ENCODE measurements at places on chromosomes 2 and 18.
A peak's percentile ranks its signal among the peaks of the same experiment; 100 is the strongest.

- DNase-seq = no peak
These were observed 684.6 kb upstream of the FANCL start for GRCh38 chr2:58925676-58926081.

GRCh38 chr2:17762451-17762850, 8.5 kb downstream of the GEN1 start:
- no peak for DNase-seq

GRCh38 chr18:78454221-78454620, 525.4 kb upstream of the SALL3 start:
- DNase-seq = no peak

GRCh38 chr2:19865151-19865550, 36.6 kb downstream of the TTC32 start:
- DNase-seq = no peak

DNA sequence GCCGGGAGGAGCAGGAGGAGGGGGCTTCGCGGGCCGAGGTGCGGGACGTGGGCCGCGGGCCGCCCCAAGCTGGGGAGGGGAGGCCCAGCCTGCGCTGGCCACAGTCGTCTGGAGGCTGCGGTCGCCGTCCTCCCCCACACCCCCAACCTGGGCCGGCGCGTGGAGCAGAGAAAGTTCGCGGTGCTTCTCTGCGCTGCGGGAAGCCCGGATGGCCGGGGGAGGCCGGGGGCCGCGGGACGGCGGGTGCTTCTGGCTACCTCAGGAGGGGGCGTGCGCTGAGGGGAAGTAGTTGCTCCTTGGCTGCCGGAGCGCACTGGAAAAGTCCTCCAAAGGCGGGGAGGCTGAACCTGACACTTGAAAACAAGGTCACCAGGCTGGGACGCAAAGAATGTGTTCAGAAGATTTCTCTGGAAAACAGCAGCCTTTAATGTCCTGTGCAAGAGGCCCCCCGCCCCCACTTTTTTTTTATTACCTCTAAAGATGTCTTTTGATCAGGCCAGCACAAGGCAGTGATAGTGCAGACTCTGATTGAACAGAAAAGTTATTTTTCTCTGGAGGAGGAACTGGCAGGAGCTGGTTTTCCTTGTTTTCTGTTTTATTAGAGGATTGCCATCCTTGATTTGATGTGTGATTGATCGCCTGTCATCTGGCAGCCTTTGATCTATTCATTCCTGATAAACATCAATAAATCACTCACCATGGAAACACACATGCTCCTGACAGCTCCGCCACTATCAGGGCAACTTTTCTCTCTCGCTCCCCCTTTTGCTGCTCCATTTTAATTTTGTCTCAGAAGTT, 1.6 kb downstream of the TSHZ1 start:
- peak; percentile 31 for DNase-seq

- DNase-seq = no peak
These were observed 137.9 kb downstream of the ICOS start for GRCh38 chr2:204074456-204074855.

DNA sequence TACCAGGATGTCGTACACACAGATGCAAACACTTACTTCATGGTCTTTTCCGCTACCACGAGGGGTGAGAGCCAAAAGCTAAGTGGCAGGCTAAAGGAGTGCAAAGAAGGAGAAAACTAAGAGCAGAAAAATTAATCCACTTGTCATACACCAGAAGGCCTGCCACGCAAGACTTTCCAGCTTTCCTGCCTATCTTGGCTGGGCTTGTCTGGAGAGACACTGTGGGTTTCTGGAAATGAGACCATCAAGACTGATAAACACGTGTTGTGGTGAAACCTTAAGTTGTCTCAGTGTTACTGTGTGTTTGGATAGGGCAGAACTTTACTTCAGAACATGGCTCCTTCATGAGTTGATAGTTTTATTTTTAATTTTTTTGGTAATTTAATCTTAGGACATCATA, 175.6 kb downstream of the FMNL2 start:
- DNase-seq = no peak

DNA sequence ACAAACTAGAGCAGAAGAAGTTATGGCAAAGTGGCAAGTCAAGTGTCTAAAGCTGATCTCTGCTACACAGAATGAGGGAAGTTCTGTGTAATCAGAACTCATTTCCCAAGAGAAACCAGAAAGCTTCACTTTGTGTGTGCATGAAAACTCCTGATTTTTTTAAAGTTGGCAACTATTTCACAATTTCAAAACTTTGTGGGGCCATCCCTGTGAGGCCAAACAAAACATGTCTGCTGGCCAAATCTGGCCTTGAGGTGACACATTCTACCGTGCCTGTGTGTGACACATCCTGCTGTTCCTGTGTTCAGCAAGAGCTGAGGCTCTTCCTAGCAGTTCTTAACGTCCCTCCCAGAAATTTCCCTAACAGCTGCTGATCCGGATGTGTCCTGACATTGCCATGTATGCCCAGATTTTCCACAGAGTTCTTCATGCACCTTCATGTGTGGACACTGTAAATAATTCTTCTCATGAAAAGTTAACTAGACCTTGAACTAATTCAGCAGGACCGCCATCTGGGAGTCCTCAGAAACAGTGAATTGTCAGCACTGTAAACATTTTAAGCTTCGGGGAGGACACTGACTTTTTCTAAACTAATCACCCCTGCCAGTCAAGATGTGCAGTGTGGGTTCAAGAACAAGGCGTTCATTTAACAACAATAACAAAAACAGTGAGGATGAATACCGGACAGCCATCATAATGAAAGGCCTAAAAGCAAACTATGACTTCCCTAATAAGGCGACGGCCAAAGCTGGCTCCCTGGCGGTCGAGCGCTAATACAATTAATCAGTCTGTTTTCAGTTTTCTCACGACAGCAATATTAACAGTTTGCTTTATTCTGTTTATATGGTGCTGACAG, 99.0 kb downstream of the PLEKHM3 start:
- no peak for DNase-seq

DNA sequence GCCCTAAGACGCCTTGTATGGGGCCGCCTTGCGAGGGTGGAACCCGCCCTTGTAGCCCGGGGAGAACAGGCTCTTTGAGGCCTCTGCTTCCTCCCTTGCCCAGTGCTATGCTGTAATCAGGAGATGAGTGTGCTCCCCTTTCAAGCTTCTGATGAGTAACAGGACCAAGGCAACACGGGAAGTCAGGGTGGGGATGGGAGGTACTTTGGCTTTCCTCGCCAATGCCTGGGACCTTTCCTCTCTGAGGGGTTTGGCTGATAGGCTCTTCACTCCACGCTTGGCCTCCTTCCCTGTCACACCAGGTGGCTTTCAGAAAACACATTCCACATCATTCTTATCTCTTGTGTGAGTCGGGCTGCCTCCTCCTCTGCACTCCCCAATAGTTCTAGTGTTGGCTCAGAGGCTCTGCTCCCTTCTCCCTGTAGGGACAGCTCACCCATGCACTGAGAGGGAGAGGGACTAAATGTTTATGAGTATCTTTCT, 223.7 kb upstream of the TRIB2 start:
- DNase-seq = peak; percentile 84

GRCh38 chr2:152635635-152636298, 81.5 kb downstream of the PRPF40A start:
- peak; percentile 72 for DNase-seq

GRCh38 chr18:32391126-32391525, 79.6 kb downstream of the GAREM1 start:
- DNase-seq = no peak

DNA sequence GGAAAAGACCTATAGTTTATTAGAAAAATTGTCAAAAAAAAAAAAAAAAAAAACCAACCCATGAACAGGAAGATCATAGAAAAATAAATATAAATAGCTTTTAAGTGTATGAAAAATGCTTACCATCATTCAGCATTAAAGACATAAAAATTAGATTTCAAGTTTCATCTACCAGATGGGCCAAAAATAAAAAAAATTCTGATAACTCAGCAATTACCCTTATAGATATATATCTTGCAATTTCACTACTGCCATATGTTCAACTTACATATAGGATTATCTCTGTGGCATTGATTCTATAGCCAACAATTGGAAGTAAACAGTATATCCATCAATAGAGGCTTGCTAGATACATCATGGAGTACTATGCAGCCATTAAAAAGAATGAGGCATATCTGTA, 126.6 kb upstream of the SMAD2 start:
- DNase-seq = no peak

GRCh38 chr2:10537522-10538199, 89.5 kb upstream of the ODC1 start:
- peak; percentile 23 for DNase-seq

DNA sequence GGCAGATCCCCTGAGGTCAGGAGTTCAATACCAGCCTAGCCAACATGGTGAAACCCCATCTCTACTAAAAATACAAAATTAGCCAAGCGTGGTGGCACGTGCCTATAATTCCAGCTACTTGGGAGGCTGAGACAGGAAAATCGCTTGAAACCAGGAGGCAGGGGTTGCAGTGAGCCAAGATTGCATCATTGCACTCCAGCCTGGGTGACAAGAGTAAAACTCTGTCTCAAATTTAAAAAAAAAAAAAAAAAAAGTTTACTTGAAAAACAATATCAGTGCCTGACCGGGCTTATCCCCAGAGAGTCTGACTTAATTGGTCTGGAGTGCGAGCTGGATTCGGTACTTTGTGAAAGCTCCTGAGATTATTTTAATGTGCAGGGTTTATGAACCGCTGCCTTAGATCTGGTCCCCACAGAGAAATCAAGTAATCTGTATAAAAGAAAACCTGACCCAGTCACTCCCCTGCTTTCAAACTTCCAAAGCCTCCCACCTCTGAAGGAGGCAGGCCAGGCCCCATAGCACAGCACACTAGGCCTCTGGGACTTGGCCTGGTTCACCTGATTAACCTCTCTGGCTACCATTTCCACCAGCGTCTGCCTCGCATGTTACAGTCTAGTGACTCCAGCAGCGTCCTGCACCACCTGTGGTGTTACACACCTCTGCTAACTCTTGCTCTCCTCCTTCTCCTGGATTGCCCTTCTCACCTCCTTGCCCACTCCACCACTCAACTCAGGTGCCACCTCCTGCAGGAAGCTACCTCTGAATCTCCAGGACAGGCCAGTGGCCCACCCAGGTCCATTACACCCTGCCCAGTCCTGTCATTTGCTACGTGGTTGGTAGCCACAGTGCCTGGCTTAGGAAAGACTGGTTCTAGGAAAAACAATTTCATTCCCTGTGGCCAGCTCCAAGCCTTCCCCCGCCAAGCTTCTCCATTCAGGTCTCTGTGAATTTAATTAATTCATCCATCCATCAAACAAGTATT, 114.3 kb upstream of the PPP1CB start:
- no peak for DNase-seq

DNA sequence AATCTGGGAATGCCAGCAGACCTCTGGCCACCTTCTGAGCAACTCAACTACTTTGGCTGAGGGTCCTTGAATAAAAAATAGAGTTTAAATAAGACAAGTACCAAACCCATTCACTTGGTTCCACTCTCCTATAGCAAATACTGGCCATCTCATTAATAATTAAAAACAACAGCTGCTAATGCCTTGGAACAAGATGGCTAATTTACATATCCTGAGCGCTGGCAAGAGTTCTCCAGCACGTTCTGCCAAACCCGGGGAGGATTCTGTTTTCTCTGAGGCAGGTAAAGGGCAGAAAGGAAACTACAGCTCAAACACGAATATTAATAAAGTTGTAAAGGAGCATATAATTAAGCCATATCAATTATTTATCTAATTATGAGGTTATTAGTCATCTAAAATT, 1123.7 kb downstream of the TDRD15 start:
- no peak for DNase-seq

DNA sequence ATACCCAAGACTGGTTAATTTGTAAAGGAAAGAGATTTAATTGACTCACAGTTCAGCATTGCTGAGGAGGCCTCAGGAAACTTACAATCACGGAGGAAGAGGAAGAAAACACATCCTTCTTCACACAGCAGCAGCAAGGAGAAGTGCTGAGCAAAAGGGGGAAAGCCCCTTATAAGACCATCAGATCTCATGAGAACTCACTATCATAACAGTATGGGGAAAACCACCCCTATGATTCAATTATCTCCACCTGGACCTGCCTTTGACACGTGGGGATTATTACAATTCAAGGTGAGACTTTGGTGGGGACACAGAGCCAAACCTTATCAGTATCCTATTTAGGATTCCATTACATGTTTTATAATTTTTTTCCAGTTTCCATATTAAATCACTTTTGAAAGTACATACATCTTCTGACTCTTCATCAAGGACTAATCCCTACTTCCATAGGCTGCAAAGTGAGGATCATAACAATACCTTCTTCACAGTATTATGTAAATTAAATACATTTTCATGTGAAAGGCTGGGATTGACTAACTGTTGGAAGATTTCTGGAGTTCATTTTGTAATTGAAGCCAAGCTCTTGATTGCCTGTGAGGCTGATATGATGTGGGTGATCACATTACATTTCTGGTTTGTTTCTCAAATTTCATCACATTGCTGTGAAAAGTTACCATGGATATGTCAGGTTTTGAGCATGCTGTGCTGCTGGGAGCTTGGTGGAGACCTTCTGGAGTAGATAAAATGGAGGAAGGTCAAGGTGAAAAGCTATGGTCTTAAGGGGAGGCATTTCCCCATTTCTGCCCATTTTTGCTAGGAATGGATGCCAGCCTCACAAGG, 31.7 kb upstream of the CERS6 start:
- no peak for DNase-seq

GRCh38 chr2:128563348-128563687, 244.7 kb upstream of the HS6ST1 start:
- no peak for DNase-seq

GRCh38 chr2:134027980-134028379, 225.9 kb upstream of the MGAT5 start:
- no peak for DNase-seq

DNA sequence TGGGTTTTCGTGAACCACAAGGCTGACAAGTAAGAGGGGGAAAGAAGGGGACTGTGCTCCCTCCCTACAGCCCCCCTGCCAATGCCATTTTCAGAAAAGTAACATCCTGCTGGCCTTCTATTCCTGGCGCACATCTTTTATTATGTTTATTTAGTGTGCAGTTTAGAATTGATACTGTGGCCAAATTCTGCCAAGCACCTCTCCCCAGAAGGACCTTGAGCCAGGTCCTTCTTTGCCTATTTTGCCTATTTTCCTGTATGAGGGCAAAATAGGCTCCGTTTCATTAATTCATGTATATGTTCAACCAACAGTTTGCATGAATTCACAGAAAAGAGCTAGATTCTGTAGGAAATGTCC, 136.0 kb downstream of the MYO3B start:
- DNase-seq = no peak

- no peak for DNase-seq
These were observed 47.5 kb downstream of the TWIST2 start for GRCh38 chr2:238895361-238895882.

GRCh38 chr2:46803911-46804670, 111.5 kb downstream of the MCFD2 start:
- DNase-seq = no peak

DNA sequence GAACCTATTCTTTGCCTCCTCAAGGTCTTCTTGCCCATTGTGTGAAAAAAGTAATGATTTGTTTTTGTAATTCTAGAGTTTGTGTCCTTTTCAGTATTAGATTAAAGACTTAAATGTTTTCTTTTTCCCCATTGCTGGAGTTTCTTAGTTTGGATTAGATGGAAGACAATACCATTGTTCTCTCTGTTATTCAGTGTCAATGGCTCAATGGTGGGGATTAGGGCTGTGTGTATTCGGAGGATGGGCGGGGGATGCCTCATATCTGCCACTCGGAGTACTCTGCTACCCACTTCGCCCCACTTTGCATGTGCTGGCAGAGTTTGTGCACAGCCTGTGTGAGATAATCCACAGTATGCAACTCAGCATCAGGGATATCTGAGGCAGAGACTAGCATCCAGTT, 90.1 kb downstream of the KLHL29 start:
- DNase-seq = no peak
